Gastroesophageal sphincter (tissue), 4 donors: ENCODE measurements at places on chromosomes 13 and 19.

GRCh38 chr13:83024955-83025594 lies 857.2 kb downstream of the SLITRK1 start:
- ATAC-seq, result no peak

- no peak for ATAC-seq
These were observed 15.2 kb downstream of the PLEKHF1 start for GRCh38 chr19:29680447-29680846.

DNA sequence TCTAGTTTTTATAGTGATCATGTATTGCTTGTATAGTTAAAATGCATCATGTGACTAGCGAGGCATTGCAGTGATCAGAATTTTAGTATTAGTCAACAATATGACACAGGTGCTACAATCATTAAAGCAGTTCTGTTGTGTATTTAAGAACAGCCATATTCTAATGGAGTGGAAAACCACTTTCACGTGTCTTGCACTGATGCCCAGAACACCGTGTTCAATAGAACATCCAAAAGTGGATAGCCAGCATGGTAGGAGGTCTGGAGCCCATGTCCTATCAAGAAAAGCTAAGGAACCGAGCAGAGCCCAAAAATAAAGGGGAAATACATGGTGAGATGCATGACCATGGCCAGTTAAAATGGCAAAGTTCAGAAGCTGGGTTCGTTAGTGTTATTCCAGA lies 55.1 kb downstream of the FGF14 start:
- no peak for ATAC-seq

DNA sequence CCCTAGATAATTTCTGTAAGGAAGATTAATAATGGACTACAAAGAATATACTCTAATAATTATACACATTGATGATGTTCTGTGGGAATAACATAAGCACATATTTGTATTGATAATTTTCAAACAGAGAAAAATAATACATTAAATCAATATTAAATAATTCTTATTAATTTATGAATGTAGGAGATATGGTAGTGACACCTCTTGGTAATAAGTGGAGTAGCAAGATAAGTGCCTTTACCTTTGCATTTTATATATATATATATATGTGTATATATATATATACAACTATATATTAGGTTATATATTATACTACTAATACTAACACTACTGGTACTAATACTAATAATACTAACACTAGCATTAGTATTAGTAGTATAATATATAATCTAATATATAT lies 905.8 kb downstream of the SLITRK1 start:
- no peak for ATAC-seq

DNA sequence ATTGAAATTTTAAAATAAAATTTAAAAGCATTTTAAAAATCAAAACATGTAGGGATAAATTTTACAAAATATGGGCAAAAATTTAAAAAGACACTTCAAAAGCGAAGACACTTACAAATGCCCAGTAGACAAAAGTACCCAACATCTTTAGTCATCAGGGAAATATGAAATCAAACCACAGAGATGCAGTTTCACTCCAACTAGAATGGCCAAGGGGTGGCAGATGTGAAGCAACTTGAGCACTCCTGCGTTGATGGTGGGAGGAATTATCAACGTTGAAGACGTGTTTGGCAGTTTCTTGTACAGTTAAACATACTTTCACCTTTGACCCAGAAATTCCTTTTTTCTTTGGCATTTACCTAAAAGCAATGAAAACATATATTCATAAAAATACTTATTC lies 518.0 kb upstream of the SGCG start:
- ATAC-seq, result no peak
